ENCODE measurements at places on chromosomes 6 and 20.

DNA sequence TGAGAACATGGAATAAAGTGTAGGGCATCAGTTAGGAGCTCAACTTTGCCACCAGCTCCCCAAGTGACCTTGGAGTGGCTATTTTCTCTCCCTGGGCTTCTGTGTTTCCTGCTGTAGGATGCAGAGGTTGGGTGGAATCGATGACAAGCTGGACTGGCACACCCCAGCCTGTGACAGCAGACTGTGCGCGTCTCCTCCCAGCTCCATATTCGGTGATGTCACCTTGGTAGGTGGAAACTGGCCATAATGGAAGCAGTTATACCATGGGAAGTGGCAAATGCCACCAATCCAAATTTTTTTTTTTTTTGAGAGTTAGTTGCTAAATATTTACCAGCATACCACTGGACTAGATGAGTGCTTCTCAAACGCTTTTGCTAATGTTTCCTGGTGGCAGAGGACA lies 85.2 kb downstream of the BANF2 start:
- no peak for DNase-seq

DNA sequence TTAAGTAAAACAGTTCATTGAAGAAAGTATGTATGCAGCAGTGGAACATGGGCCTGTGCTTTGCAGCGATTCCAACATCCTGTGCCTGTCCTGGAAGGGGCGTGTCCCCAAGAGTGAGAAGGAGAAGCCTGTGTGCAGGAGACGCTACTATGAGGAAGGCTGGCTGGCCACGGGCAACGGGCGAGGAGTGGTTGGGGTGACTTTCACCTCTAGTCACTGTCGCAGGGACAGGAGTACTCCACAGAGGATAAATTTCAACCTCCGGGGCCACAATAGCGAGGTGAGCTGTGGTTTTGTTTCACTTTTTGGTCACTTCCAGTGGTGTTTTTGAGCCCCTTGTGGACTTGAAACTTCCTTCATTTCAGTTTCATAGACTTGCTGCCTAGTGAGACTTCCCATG lies 1.7 kb downstream of the TULP4 start:
- DNase-seq = no peak

GRCh38 chr6:11705069-11705468 lies 73.5 kb downstream of the ADTRP start:
- peak; percentile 61 for DNase-seq

GRCh38 chr20:49541733-49542513 lies 26.0 kb downstream of the PTGIS start:
- DNase-seq = peak; percentile 81

DNA sequence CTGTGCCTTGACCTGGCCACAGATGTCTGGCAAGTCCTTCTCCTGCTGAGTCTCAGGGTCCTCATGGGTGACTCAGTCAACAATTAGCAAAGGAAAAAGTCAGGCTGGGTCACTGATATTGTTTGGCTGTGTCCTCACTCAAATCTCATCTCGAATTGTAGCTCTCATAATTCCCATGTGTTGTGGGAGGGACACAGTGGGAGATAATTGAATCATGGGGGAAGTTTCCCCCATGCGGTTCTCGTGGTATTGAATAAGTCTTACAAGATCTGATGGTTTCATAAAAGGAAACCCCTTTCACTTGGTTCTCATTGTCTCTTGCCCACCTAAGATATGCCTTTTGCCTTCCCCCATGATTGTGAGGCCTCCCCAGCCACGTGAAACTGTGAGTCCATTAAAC lies 45.7 kb downstream of the PREX1 start:
- no peak for DNase-seq

GRCh38 chr6:45369870-45370269 lies 7.9 kb downstream of the SUPT3H start:
- no peak for DNase-seq

DNA sequence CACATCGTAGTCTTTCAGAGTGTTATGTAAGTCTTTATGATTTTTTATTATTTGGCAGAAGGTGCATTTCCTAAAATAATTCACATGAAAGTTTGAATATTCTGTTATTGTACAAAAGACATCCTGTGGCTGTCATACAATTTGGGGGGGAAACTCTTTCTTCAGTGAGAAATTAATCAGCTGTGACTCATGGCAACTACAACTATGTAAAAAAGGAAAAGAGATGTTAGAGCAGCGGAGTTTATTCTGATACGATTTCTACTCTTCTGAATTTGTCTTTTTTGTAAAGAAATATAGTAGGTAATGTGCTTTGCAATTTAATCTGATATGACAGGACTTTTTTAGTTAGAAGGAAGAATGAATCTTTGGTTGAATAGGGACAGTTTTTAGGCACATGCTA lies 14.2 kb downstream of the COL19A1 start:
- no peak for DNase-seq

DNA sequence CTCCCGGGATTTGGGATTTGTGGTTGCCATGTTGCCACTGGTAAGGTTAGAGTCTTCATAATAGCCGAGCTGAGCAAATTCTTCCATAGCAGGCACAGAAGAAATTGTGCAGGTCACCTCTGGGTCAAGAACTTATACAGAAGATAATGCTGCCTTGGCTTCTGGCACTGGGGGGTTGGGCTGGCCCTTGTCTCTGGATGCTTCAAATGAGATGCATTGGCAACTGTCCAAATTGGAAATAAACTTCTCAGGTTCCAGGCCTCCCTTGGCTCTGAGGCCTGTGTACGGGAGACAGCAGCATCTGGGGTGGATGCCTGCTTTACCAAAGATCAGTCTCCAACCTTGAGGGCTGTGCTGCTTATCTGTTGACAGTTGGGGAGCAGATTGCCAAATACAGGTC lies 26.2 kb downstream of the MYO6 start:
- DNase-seq = no peak

DNA sequence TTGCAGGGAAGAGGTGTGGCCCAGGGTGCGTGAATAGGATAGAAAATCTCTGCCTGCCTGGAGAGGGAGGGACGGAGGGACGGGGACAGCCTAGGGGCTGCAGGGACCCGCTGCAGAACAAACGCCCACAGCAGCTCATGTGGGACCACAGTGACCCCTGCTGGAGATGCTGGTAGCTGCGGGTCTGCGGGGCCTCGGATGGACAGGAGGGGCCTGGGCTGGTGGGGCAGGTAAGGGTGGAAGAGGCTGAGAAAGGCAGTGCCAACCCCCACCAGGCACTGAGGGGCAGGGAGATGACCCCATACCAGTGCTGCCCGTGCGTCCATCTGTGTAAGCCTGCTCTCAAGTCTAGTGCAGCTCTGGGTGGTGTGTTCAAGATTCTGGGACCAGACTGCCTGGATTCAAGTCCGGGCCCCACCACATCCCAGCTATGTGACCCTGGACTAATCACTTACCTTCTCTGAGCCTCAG lies 39.4 kb downstream of the KIAA1755 start:
- peak; percentile 78 for DNase-seq

DNA sequence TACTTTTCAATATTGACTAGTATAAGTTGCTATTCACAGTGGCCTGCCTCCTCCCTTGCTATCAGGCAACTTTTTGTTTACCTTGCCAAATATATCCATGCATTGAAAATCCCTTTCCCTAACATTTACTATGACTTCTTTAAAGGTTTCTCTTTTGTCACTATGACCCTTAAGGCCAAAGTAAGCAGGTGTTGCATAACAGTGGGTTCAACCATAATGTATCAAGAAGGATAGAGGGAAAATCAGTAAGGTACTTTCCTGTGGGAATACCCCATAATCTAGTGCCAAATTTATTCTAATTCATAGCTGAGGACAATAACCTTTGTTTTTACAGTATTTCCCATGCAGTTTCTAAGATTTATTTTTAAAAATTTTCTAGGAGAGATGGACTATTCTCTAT lies 527.6 kb downstream of the CDKAL1 start:
- DNase-seq = no peak

DNA sequence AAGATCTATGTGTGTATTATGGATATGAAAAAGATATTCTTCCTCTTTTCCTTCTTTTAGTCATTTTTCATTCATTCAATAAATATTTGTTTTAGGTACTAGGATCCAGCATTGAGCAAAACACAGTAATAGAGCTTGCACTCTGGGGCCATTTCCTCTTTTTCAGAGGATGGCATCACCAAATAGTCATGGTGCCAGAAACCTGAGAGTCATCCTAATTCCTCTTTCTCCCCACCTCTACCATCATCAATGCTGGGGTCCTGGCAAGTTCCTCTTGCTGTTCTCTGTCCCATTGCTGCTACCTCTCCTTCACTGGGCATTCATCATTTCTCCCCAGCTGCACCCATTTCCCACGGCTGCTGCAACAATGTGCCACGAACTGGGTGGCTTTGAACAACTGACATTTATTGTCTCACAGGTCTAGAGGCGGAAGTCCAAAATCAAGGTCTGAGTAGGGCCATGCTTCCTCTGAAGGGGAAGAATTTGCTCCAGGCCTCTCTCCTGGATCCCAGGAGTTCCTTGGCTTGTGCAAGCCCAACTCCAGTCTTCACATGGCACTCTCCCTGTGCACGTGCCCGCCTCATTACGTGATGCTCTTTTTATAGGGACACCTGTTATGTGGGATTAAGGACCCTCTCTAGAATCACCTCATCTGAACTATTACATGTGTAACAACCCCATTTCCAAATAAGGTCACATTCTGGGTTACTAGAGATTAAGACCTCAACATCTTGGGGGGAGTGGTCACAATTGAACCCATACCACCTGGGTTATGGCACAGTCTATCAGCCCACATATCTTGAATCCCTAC lies 9.5 kb upstream of the IGF2R start:
- no peak for DNase-seq

GRCh38 chr20:53970232-53970631 lies 100.2 kb downstream of the BCAS1 start:
- DNase-seq = no peak

DNA sequence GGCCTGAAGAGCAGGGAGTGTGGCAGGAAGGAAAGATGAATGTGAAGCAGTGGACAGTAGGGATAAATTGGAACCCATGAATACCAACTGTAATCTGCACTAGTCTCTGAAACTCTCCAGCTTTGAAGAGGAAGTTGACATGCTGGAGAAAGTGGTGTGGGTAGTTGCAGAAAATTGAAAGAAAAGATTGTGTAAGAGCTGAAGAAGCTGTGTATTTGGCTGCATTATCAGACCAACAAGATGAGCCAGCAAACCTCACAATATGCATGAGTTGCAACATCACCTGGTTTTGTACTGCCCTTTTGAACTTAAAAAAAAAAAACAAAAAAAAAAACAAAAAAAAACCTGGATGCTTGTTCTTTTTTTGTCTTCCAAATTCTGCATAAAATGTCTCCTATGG lies 921.9 kb upstream of the EYS start:
- DNase-seq = no peak

DNA sequence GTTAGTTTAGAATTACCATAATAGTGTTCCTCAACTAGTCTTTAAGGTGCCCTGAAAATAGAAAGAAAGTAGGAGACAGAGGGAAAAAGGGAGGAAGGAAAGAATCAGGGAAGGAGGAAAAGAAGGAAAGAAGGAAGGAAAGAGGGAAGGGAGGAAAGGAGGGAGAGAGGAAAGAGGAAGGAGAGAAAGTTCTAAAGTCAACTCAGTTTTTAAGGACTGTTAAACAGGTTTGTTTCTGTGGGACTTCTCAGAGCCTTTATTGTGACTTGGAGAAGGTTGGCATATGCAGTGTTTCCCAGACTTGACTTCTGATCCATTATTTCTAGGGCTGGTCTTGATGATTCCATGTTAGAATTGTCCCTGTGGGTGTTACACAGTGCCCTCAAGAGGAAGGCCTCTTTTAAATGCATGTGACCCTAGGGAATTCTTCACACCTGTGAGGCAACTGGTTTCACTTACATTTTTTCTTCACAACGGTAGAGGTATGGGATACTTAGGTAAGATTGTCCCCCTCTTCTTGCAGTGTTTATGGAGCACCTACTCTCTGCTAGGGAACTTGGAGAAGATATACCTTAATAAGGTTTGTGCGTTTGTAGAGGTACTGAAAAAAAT lies 132.7 kb upstream of the GMDS start:
- no peak for DNase-seq

GRCh38 chr6:114162691-114163347 lies 180.0 kb downstream of the HS3ST5 start:
- no peak for DNase-seq

GRCh38 chr6:111982681-111983080 lies 71.2 kb upstream of the CCN6 start:
- no peak for DNase-seq

DNA sequence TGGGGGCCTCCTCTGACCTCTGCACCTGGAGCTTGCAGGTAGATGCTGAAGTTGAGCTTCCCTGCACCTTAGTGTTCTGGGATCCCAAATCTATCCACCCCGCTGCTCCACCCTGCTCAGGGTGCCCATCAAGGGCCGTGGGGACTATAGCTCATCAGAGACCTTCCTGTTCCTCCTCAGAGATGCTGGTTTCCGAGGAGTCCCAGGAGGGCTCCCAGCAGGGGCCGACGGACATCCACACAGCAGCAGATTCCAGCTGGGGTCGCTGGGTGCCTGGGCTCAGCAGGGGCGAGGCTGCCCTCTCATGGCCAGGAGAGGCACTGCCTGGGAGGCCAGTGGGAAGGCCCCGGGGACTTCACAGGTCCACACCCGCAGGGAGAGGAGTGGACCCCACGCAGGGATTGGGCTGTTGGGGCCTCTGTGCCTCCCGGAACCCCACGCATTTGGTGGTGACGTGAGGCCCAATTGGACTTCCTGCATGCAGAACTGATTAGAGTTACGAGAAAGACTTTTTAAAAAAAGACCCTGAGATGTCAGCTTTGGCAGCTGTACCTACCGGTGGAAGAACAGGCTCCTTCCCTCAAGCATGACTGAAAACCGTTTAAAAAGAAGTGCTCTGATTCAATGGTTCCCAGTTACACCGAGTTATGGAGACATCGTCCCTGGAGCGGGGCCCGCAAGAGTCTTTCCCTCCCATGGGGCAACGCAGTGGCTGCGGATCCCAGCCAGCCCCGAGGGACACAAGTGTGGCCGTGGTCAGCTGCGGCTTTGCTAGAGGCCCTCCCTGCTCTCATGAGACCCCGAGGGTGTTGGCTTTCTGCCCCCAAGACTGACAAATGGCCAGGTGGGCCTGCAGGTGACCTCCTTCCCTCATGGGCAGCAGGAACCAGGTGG lies 25.3 kb upstream of the SLCO4A1 start:
- peak; percentile 83 for DNase-seq

GRCh38 chr6:47203938-47204611 lies 105.6 kb downstream of the TNFRSF21 start:
- DNase-seq = no peak

- no peak for DNase-seq
These were observed 104.9 kb upstream of the TFAP2D start for GRCh38 chr6:50608421-50608820.

- DNase-seq = no peak
These were observed 32.0 kb upstream of the TBC1D22B start for GRCh38 chr6:37225350-37226169.

DNA sequence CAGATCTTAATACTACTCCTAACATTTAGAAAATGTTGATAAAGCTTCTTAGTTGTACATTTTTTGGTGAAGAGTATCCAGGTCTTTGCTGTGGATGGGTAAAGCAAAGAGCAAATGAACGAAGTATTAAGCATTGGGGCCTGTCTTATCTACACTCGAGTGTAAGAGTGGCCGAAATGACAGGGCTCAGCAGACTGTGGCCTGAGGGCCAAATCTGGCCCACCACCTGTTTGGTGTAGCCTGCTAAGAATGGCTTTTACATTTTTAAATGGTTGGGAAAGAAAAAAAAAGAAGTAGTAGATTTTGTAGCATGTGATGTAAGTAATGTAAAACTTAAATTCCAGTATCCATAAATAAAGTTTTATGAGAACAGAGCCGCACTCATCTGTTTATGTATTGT lies 19.4 kb upstream of the MAPK13 start:
- no peak for DNase-seq

Data from stimulated activated CD4-positive, alpha-beta T cell treated with anti-CD3 and anti-CD28 coated beads, Interleukin-15, amount 100 ng/mL, for 24 hours (primary cell).